ENCODE measurements at places on chromosomes 7 and 10. TPM values are rescaled to one million over a fixed set of nuclear protein-coding genes. Genes with fewer than 3 reads are reported as not detected.

The H2BK1 gene
- not detected for total RNA-seq

- H3K4me3 ChIP-seq = no peak overlapping the region
- H3K27me3 ChIP-seq = no peaks in the 10 kb centered on the region
- DNase-seq = no peak
- H3K36me3 ChIP-seq = no peaks in the 10 kb centered on the region
These were observed 112.2 kb upstream of the GALNT17 start for GRCh38 chr7:71019706-71020105.

- no peaks in the 10 kb centered on the region for H3K27me3 ChIP-seq
- no peak overlapping the region for H3K27ac ChIP-seq
- H3K4me3 ChIP-seq = no peak overlapping the region
These were observed 3.7 kb upstream of the ZFYVE27 start for GRCh38 chr10:97733256-97733655.

- no peaks in the 10 kb centered on the region for H3K36me3 ChIP-seq
- no peak overlapping the region for H3K27ac ChIP-seq
- no peak overlapping the region for H3K4me3 ChIP-seq
- no peaks in the 10 kb centered on the region for H3K27me3 ChIP-seq
- H3K4me1 ChIP-seq = no peaks in the 10 kb centered on the region
These were observed 138.1 kb downstream of the MACC1 start for GRCh38 chr7:20079080-20079479.

GRCh38 chr10:47222461-47222860 lies 77.5 kb upstream of the GDF10 start:
- no peak overlapping the region for H3K27ac ChIP-seq
- H3K4me3 ChIP-seq = no peak overlapping the region
- peaks cover 2% of the 10 kb centered on the region for H3K4me1 ChIP-seq

GRCh38 chr7:48621076-48621475 lies 303.3 kb upstream of the CDC14C start:
- no peaks in the 10 kb centered on the region for H3K27me3 ChIP-seq
- H3K36me3 ChIP-seq = no peaks in the 10 kb centered on the region
- H3K27ac ChIP-seq = no peak overlapping the region

GRCh38 chr7:113371416-113372043 lies 253.2 kb upstream of the SMIM30 start:
- no peak overlapping the region for H3K27ac ChIP-seq
- no peaks in the 10 kb centered on the region for H3K36me3 ChIP-seq
- H3K4me1 ChIP-seq = no peaks in the 10 kb centered on the region
- H3K27me3 ChIP-seq = no peaks in the 10 kb centered on the region
- DNase-seq = no peak

The GPR158 gene
- total RNA-seq = not detected

The GNGT1 gene
- not detected for total RNA-seq

DNA sequence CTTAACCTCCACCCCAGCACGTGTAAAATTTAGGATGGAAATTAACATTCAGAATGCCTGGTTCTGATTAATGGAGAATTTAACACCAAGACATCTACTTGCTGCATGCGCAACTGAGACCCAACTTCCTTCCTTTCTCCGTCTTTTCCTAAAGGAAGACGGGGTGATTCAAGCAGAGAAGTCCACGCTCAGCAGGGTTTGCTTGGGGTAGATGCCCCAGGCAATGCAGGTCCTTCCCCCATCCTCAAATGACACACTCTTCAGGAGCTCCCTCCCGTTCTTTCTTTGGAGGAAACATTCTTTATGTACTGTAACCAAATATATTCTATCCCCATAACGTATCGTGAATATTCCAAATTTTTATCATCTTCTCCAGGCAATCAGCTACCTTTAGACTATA lies 47.0 kb downstream of the FAM171A1 start:
- H3K4me1 ChIP-seq = peaks cover 8% of the 10 kb centered on the region
- no peaks in the 10 kb centered on the region for H3K36me3 ChIP-seq
- H3K27ac ChIP-seq = no peak overlapping the region
- H3K27me3 ChIP-seq = peaks cover 10% of the 10 kb centered on the region

The CCDC172 gene
- not detected for total RNA-seq

The CALML3 gene
- not detected for total RNA-seq

Measured in activated CD4-positive, alpha-beta memory T cell treated with anti-CD3 and anti-CD28 coated beads, Interleukin-2, amount 10 ng/mL, durations not matched to agents 7 days and 5 days (primary cell).